SHP77 treated with DMSO at 0.1 percent for 48 hours (cell line): ENCODE measurements at places on chromosomes 5 and 9.

GRCh38 chr5:151897896-151898295 is 26.8 kb downstream of the GLRA1 start:
- no peak for DNase-seq

GRCh38 chr5:124736082-124736804 is 10.2 kb downstream of the ZNF608 start:
- no peak for DNase-seq

DNA sequence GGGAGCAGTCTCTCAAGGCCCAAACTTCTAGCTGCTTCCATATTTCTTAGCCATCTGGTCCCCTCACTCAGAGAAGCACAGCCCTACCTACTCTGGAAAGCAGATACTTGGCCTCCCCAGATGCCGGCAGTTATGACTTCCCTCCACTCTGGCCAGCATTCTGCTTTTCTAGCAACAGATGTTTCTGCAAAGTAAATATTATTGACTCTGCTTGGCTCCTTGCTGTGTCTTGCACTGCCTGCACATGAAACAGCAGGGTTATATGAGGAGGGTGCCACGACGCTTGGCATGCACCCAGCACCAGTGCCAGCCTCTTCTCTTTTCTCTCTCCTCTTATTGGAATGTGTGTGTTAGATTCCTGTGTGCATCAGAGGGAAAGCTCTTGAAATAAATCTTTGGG is 99.7 kb downstream of the ARHGAP26 start:
- no peak for DNase-seq

- no peak for DNase-seq
These were observed at the start of gene PKD2L2 for GRCh38 chr5:137888863-137889759. TSS of gene PKD2L2 (plus strand) at chr5:137889457. CDS start at chr5:137889492, 35 bp downstream.

GRCh38 chr5:71748360-71748759 is 29.3 kb downstream of the CARTPT start:
- no peak for DNase-seq

DNA sequence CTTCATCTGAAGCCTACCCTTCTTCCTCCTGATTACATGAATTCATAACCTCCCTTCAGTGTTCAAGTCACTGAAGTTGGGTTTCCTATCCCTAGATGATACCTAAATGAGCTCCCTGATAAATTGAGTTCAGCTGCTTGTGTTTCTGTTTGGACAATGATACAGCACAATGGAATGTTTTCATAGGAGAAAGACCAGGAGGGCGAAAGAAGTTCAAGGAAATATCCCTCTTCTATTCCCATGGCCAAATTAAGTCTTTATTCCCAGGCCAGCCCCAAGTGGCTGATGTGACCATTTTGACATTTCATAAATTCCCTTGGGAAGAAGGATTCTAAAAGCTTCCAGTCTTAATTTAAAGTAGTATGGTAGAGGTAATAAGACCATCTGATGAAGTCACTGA is 555.8 kb upstream of the CLINT1 start:
- no peak for DNase-seq

DNA sequence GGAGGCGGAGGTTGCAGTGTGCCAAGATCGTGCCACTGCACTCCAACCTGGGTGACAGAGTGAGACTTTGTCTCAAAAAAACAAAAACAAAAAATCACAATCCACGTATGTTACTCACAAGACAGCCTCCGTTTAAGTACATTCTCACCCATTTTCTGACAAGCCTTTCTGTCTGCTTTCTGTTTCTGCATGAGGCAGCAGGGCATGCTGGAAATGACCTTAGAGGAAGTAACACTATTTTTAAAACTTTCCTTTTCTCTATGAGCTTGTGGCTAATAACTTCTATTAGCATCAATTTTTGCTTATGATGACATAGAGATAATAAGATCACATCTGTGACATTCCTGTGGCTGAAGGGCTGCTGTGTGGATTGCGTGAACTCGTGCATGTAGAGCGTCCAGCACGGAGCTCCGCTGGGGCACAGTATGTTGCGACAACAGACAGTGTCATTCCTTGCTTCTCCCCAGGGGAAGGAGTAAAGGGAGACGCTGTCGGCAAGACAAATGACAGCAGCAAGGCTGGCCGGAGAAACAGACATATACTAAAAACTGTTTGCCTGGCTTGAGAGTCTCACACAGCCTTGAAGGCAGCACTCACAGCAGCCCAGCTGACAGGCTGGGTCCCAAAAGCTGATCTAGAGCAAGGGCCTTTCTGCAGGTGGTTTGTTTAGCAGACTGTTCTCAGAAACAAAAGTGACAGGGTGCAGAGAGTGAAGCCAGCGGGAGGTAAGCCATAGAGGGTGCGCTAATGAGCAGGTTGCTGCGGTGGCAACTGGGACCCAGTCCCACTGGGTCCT is 1.6 kb downstream of the BTNL3 start:
- DNase-seq = no peak

GRCh38 chr5:8410618-8411017 is 541.7 kb downstream of the MTRR start:
- no peak for DNase-seq

DNA sequence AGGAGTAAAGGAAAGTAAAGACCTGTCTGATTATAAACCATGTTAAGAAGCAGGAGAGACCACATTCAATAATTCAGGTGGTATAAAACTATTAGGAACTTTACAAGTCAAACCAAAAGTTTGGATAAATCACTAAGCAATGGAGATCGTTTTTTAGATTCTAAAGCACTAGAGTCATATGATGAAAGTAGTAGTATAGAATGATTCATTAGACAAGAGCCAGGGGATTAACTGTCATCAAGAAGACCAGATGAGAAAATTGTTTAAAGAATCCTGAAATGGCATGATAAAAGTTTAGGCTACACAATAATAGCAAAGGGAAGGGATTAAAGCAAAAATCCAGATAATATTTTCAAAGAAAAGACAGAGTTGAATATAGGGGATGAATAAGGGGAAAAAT is 12.9 kb upstream of the CARNMT1 start:
- no peak for DNase-seq

DNA sequence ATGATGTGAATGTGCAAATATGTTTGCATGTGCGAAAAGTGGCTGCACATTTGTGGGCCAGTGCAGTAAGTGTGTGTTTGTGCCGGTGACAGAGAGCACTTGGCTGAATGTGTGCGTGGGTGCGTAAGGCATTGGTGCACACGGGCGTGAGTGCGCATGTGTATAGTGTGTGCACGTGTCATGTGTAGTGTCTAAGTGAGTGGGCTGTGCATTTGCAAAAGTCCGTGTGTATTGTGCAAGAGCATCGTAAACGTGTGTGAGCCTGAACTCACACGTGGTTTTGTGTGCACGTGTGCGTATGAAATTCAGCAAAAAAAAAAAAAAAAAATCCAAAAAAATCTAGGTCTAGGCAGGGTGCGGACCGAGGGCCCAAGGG is 6.5 kb upstream of the EBF1 start:
- DNase-seq = no peak

- no peak for DNase-seq
These were observed 86.9 kb upstream of the TTC23L start for GRCh38 chr5:34751807-34752736.

DNA sequence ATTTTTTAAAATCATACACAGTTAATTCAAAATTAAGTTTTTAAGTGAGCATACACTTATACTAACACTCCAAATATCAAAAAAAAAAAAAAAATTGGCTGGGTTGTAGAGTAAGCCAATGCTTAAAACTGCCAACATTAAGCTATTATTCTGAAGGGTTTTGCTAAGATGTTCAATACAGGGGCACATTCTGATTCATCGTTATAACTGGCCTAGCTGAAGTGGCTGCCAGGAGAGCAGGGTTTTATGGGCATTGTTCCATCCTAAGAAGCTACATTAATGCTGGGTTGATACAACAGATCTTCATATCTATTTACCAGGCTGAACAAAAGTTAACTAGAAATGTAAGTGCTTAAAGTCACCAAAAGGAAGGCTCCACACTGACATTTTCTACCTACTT is 13.4 kb downstream of the ELAVL2 start:
- no peak for DNase-seq

- DNase-seq = no peak
These were observed 4.8 kb downstream of the ANKRD34B start for GRCh38 chr5:80565330-80565729.

DNA sequence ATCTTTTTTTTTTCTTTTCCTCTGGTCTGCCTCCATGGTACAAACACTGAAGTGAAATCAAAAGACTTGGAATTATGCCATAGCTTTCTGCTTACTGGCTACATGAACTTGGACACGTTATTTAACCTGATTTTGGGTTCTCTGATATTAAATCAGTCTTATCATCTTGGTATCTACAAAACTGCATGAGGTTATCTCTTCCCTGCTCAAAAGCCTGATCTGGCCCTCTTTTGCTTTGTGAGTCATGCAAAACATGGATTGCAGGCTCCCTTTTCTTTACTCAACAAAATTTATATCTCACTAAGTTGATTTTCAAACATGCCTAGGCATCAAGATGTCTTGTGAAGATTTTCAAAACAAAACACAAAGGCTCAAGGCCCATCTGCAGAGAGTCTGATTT is 45.9 kb upstream of the FST start:
- DNase-seq = no peak

- no peak for DNase-seq
These were observed 73.4 kb upstream of the FBXW11 start for GRCh38 chr5:172079876-172080275.

GRCh38 chr9:98908897-98909634 is 34.6 kb upstream of the COL15A1 start:
- DNase-seq = no peak

DNA sequence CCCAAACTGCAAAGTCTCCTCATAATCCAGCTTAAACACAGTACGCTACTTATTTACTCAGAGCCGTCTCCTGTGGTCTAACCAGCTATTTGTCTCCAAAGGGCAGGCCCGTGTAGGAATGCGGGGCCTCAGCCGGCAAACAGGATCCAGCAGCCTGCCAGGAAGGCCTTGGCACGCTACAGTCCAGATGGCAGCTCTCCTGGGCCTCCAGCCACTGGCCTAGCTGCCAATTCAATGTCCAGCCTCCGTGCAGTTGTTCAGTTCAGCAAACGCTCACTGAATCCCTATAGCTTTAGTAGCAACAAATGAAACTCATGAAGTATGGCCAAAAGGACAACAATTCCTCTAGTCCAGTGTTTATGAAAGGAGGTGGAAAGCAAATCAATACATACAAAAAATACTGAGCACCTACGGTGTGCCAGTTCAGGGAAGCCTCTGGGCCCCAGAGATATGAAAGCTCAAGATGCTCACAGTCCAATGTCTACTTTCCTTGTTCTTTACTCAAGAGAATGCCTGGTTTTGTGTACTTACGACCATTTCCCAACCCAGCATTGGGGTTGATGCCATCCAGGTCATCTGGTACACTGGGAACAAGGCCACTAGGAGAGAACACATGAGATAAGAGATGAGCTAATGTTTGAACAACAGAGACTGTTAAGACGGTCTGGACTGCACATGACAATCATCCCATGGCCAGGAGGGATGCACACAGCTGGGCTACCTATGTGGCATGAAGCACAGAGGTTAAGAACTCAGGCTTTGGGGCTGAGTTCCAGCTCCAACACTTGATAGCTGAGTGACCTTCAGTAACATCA is 8.3 kb downstream of the CDK5RAP2 start:
- no peak for DNase-seq

DNA sequence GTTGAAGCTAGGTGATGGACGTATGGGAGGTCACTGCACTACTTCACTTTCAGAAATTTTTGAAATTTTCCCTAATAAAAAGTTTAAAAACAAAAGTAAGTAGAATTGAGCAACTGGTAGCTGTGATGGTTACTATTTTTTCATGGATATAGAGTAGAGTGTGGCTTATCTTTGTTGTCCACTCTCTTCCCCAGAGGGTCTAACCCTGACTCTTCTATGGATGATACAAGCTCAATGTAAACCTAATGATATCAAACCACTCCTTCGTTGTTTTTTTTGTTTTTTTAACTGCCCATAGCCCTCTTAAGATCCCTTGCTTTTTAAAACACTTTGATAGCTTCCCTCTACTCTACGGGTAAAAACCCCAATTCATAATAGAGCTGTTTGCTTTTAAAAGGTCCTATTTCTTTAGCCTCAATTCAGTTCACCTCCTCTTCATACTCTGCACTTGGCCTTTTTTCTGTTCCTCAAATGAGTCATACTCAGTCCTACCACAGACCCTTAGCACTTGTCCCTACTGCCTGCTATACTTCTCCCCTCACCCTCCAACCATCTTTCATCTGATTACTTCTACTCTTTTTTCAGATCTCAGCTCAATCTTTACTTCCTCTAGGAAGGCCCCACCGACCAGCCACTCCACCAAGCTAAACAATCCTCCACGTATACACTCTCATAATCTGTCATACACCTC is 2.6 kb downstream of the HDAC3 start:
- no peak for DNase-seq

DNA sequence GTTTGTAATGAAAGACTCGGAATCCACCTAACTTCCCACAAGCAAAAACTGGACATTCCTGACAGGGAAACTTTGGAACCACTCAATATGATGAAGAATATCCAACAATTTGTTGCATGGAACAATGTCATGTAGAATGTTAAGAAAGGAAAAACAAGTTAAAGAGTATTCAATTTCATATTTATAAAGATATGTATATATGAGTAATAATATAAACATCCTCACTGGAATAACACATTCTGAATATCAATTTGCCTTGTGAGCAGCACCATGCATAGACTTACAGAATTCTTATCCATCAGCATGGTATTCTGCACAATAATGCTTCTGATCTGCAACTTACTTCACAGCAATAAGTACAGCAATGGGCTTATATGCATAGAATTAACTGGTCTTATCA is 650.3 kb downstream of the SEMA5A start:
- no peak for DNase-seq

DNA sequence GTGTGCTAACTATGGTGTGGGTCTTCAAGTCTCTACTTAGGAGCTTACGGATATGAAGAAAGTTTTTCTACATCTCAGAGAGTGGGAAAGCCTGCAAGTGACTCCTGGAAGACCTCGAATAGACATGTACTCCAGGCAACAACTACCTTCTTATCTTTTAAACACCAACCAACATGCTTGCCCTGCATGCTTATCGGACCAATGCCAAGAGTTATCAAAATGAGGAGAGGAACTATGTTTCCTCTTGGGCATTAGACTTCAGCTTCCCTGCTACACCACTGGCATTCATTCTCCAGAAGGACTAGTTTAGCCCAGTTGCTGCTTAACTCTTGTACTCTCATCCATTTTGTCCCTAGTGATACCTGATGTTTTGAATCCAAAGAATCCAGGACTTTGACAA is 74.7 kb upstream of the MAN2A1 start:
- DNase-seq = no peak
